Left ventricle myocardium inferior (tissue), 1 donor: ENCODE measurements at places on chromosomes 12 and 14. TPM values are rescaled to one million over a fixed set of nuclear protein-coding genes. Genes with fewer than 3 reads are reported as not detected.

Gene ASPG
- total RNA-seq: 27.1 TPM

Gene A2ML1
- not detected for total RNA-seq

Gene PIANP
- total RNA-seq: 0.41 TPM

Gene MED6
- total RNA-seq: 19.4 TPM

Gene PIWIL1
- not detected for total RNA-seq

Gene SMOC1
- 4.4 TPM for total RNA-seq

Gene CCDC38
- 0.22 TPM for total RNA-seq

Gene A2M
- total RNA-seq: 502 TPM

Gene CCDC198
- not detected for total RNA-seq

Gene RPL36AL
- 141 TPM for total RNA-seq

DNA sequence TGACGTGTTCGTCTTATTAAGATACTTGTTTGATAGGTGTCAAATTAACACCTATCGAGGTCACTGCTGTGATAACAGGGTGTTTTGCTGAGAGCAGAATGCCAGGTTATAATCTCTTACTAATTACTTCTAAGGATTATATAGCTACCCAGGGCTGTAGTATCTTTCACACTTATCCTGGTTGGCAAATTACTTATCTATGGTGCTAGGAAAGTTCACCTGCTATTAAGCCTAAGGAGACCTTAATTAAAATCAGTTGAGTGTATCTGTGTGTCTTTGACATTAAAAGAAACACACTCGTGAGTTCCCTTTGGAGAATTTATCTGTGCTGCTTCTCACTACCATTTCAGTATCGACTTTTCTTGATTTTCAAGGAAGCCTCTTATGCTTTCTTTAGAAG is 301.6 kb upstream of the SLC16A7 start:
- no peaks in the 10 kb centered on the region for H3K36me3 ChIP-seq
- H3K27ac ChIP-seq: no peak overlapping the region
- H3K4me3 ChIP-seq: no peak overlapping the region

GRCh38 chr12:75130811-75131210 is 78.8 kb downstream of the KCNC2 start:
- DNase-seq: no peak
- H3K27me3 ChIP-seq: no peaks in the 10 kb centered on the region
- H3K27ac ChIP-seq: no peak overlapping the region
- H3K4me1 ChIP-seq: no peaks in the 10 kb centered on the region
- no peak overlapping the region for H3K4me3 ChIP-seq

DNA sequence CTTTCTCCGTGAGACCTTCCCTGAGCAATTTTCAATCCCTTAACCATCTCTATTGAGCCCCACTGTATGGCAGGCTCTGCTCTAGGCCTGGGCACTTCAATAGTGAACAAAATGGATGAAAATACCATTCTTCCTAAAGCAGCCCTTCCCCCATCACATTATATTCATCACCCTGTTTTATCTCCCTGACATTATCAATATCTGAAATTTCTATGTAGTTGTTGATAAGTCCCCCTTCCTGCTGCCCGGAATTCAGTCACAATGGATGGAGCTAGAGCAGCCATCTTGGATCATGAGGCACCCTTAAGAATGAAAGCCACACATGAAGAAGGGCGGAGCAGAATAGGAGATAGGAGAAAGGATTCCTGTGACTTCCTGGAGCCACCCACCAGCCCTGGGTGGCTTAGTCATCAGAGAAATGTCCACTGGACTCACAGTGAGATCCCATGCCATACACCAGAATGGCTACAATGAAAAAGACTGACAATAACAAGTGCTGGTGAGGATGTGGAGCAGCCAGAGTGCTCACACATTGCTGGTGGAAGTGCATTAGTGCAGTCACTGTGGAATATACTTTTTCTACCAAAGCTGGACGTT is 33.9 kb downstream of the SCARB1 start:
- peaks cover 25% of the 10 kb centered on the region for H3K4me1 ChIP-seq
- no peak overlapping the region for H3K4me3 ChIP-seq
- H3K36me3 ChIP-seq: no peaks in the 10 kb centered on the region
- no peak for DNase-seq
- no peak overlapping the region for H3K27ac ChIP-seq
- no peaks in the 10 kb centered on the region for H3K27me3 ChIP-seq

DNA sequence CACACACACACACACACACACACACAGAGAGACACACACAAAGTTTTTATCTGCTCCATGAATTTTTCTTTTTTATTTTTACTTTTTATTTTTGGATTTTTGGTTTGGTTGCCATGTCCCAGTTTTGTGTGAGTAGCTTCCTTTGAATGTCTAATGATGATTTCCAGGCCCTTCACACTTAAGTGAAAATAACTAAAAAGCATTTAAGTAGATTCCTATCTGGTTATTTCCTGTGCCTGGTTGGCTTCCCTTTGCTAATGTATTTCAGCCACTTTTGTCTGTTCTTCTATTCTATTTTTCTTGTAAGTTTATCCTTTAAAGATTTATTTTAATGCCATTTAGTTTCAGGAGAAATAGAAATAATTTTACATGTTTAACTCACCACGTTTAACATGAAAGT is 755.4 kb downstream of the SLC6A15 start:
- H3K27me3 ChIP-seq: no peaks in the 10 kb centered on the region
- no peak for DNase-seq
- H3K4me3 ChIP-seq: no peak overlapping the region

- H3K4me3 ChIP-seq: no peak overlapping the region
- DNase-seq: no peak
These were observed 97.1 kb downstream of the BCL2L14 start for GRCh38 chr12:12167847-12168246.

- H3K36me3 ChIP-seq: no peaks in the 10 kb centered on the region
- H3K4me1 ChIP-seq: peaks cover 82% of the 10 kb centered on the region
- no peaks in the 10 kb centered on the region for H3K27me3 ChIP-seq
- no peak overlapping the region for H3K4me3 ChIP-seq
These were observed 147.9 kb downstream of the ETV6 start for GRCh38 chr12:11797317-11797913.

GRCh38 chr12:29907461-29907860 is 123.7 kb upstream of the TMTC1 start:
- H3K27ac ChIP-seq: no peak overlapping the region
- DNase-seq: no peak
- H3K4me3 ChIP-seq: no peak overlapping the region
- H3K27me3 ChIP-seq: no peaks in the 10 kb centered on the region
- no peaks in the 10 kb centered on the region for H3K36me3 ChIP-seq

GRCh38 chr12:112303799-112304198 is 78.4 kb downstream of the HECTD4 start:
- peaks cover 17% of the 10 kb centered on the region for H3K4me1 ChIP-seq
- H3K27ac ChIP-seq: no peak overlapping the region
- no peaks in the 10 kb centered on the region for H3K27me3 ChIP-seq
- no peak for DNase-seq
- H3K4me3 ChIP-seq: no peak overlapping the region
- H3K36me3 ChIP-seq: peaks cover 32% of the 10 kb centered on the region

GRCh38 chr14:98175881-98176280 is 1096.1 kb downstream of the BCL11B start:
- H3K4me1 ChIP-seq: no peaks in the 10 kb centered on the region
- no peaks in the 10 kb centered on the region for H3K36me3 ChIP-seq
- H3K27me3 ChIP-seq: peaks cover 3% of the 10 kb centered on the region
- no peak overlapping the region for H3K27ac ChIP-seq
- H3K4me3 ChIP-seq: no peak overlapping the region
- DNase-seq: no peak

DNA sequence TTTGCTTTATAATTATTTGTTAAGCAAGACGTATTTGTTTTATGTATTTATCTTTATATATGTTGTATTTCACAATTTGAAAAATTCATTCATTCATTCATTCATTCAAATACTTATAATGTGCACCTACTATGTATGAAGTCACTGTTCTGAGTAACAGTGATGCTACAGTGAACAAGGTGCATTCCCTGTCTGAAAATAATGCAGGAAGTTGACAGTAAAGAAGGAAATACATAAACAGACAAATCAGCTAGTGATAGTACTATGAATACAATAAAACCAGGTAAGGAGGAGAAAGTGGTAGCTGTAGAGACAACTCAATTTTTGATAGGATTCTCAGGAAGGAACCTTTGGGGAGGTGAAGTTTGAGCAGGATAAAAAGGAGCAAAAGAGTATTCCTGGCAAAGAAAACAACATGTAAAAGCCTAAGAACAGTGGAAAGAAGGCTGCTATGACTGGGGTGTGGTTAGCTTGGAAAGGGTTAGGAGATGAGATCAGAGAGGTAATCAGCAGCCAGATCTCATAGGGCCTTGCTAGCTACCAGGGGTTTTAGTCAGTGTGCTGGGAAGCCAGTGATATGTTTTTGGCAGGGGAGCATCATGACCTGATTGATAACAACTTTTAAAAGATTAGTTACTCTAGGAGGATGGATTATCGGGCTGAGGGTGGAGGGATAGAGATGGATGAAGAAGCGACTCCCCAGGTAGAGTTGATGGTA is 17.4 kb downstream of the BICDL1 start:
- H3K4me1 ChIP-seq: no peaks in the 10 kb centered on the region
- peaks cover 81% of the 10 kb centered on the region for H3K27me3 ChIP-seq
- H3K36me3 ChIP-seq: no peaks in the 10 kb centered on the region
- no peak for DNase-seq
- no peak overlapping the region for H3K4me3 ChIP-seq
- H3K27ac ChIP-seq: no peak overlapping the region
